ENCODE measurements at places on chromosomes 16 and 17.

GRCh38 chr16:55280587-55280986, 43.4 kb upstream of the IRX6 start:
- no peak overlapping the region for H3K27ac ChIP-seq
- H3K4me3 ChIP-seq: no peak overlapping the region
- no peak for DNase-seq
- no peaks in the 10 kb centered on the region for H3K27me3 ChIP-seq
- H3K36me3 ChIP-seq: no peaks in the 10 kb centered on the region

DNA sequence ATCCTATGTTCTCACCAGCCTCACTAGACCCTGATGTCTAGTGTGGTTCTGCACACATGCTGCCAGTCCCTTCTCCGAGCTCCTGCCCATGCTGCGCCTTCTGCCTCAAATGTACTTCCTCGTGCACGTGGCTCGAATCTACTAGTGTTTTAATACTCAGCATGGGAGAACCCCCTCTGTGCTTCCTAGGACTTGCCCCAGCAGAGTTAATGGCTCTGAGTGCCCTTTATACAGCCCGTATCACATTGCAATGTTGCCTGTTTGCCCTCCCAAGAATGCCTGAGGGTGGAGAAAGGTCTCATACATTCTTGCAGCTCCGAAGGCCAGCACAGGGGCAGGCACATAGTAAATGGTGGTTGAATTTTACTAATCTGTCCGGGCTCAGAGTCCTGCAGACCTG, 190.8 kb upstream of the NLRP1 start:
- no peaks in the 10 kb centered on the region for H3K36me3 ChIP-seq
- peaks cover 11% of the 10 kb centered on the region for H3K27me3 ChIP-seq
- no peak overlapping the region for H3K27ac ChIP-seq
- peaks cover 3% of the 10 kb centered on the region for H3K4me1 ChIP-seq
- H3K4me3 ChIP-seq: no peak overlapping the region
- no peak for DNase-seq

GRCh38 chr16:35628976-35629375, 2169.6 kb downstream of the TP53TG3F start:
- no peaks in the 10 kb centered on the region for H3K36me3 ChIP-seq
- no peak overlapping the region for H3K27ac ChIP-seq

- no peak overlapping the region for H3K4me3 ChIP-seq
- no peak for DNase-seq
- H3K4me1 ChIP-seq: peaks cover 28% of the 10 kb centered on the region
- H3K36me3 ChIP-seq: 0 out of 2 replicates have a peak, but pooled peaks cover 2% of the 10 kb centered on the region
- H3K27ac ChIP-seq: no peak overlapping the region
Measured at GRCh38 chr17:72406498-72406897, 285.7 kb downstream of the SOX9 start.

DNA sequence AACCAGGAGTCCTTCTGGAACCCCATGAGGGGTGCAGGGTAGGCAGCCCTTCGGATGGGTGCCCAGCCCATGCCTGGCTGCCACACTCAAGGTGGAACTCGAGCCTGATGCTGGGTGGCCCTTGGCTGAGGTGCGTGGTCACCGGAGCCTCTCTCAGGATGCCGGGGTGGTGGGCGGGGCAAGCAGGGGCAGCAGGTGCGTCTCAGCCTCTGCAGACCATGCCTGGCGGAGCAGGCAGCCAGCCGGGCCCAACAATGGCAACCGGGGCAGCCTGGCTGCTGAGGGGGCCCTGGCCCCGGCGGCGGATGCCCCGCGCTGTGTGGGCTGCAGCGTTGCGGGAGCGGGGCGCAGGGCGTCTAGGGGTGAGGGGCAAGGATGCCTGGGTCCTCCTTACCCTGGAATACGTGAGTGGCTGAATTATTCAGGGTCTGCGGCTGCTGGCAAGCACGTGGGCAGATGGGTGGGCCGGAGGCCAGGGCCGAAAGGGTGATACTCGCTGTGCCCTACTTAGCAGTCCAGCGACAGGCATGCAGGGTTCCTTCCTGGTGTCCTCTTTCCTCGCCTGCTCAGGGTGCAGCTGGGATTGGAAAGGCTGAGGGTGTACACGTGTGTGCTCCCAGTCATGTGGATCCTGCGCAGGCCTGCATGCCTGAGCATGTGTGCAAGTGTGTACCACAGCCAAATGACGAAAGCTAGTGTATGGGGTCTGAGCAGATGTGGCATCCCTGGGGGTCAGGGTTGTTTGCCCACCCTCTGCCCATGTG, 14.6 kb downstream of the MYO15A start:
- H3K27me3 ChIP-seq: peaks cover 5% of the 10 kb centered on the region
- no peak for DNase-seq
- H3K4me1 ChIP-seq: peaks cover 6% of the 10 kb centered on the region
- no peak overlapping the region for H3K27ac ChIP-seq

- H3K27me3 ChIP-seq: no peaks in the 10 kb centered on the region
- no peaks in the 10 kb centered on the region for H3K36me3 ChIP-seq
- peak overlapping the region; percentile 7 for H3K4me3 ChIP-seq
- peaks cover 18% of the 10 kb centered on the region for H3K4me1 ChIP-seq
- H3K27ac ChIP-seq: peak overlapping the region; percentile 82
Measured at GRCh38 chr17:61250335-61250890, 149.2 kb upstream of the TBX2 start.

- H3K4me3 ChIP-seq: no peak overlapping the region
- no peaks in the 10 kb centered on the region for H3K36me3 ChIP-seq
- DNase-seq: no peak
- no peaks in the 10 kb centered on the region for H3K27me3 ChIP-seq
- H3K4me1 ChIP-seq: peaks cover 11% of the 10 kb centered on the region
Measured at GRCh38 chr17:69717214-69717613, 302.7 kb downstream of the MAP2K6 start.

GRCh38 chr17:77379065-77379428, 238.3 kb downstream of the SEC14L1 start:
- H3K4me3 ChIP-seq: no peak overlapping the region
- H3K4me1 ChIP-seq: peaks cover 70% of the 10 kb centered on the region
- H3K27me3 ChIP-seq: no peaks in the 10 kb centered on the region
- peaks cover 10% of the 10 kb centered on the region for H3K36me3 ChIP-seq
- DNase-seq: no peak

GRCh38 chr17:75874323-75875181, 3.8 kb downstream of the TRIM47 start:
- no peak for DNase-seq
- no peak overlapping the region for H3K27ac ChIP-seq
- no peak overlapping the region for H3K4me3 ChIP-seq
- peaks cover 35% of the 10 kb centered on the region for H3K4me1 ChIP-seq
- H3K36me3 ChIP-seq: peaks cover 6% of the 10 kb centered on the region

- H3K27me3 ChIP-seq: no peaks in the 10 kb centered on the region
- peaks cover 38% of the 10 kb centered on the region for H3K4me1 ChIP-seq
- H3K27ac ChIP-seq: peak overlapping the region; percentile 91
- peak overlapping the region; percentile 98 for H3K4me3 ChIP-seq
- peak; percentile 76 for DNase-seq
Measured at GRCh38 chr17:4949321-4950074, 1.2 kb upstream of the PFN1 start.

DNA sequence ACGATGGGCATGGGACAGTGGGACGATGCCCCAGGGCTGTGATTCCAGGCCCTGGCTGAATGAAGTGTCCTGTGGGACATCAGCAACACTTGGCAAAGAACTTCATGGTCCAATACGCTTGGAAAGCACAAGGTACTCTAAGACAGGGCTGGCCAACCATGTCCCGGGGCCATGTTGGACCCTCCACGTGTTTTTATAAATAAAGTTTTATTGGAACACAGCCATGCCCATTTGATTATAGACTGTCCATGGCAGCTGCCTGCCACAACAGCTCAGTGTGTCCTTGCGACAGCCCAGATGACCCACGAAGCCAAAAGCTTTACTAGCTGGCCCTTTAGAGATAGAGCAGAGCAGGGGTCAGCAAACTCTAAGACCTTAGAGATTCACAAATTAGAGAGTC, 282.1 kb downstream of the C16orf95 start:
- no peak for DNase-seq
- no peaks in the 10 kb centered on the region for H3K4me1 ChIP-seq
- peaks cover 37% of the 10 kb centered on the region for H3K27me3 ChIP-seq
- no peak overlapping the region for H3K4me3 ChIP-seq
- H3K36me3 ChIP-seq: no peaks in the 10 kb centered on the region
- H3K27ac ChIP-seq: no peak overlapping the region

DNA sequence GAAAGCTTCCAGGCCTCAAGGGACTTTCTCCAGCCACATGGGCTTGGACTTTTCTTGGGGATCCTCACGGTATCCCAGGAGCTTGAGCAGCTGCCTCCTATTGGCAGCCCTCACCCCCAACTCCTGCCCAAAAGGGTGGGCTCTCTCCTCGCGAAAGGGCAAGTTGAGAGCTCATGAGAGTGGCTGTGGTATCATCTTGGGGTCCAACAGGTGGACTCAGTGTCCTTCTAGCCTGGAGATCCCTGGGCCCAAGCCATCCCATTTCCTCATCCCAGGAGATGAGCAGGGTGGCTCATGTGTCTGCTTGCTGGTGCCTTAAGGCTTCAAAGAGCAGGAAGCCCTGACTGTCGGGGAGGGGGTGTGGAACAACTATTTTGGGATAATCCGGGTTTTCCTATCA, 17.7 kb downstream of the TBX4 start:
- H3K27me3 ChIP-seq: peaks cover 9% of the 10 kb centered on the region
- no peak overlapping the region for H3K27ac ChIP-seq
- no peaks in the 10 kb centered on the region for H3K36me3 ChIP-seq
- peaks cover 18% of the 10 kb centered on the region for H3K4me1 ChIP-seq
- no peak for DNase-seq
- H3K4me3 ChIP-seq: no peak overlapping the region

GRCh38 chr17:72359274-72359673, 238.5 kb downstream of the SOX9 start:
- no peaks in the 10 kb centered on the region for H3K36me3 ChIP-seq
- no peak for DNase-seq
- H3K4me3 ChIP-seq: no peak overlapping the region
- no peak overlapping the region for H3K27ac ChIP-seq
- H3K27me3 ChIP-seq: no peaks in the 10 kb centered on the region

GRCh38 chr17:3885271-3885670, 7.6 kb downstream of the CAMKK1 start:
- no peak for DNase-seq
- no peak overlapping the region for H3K27ac ChIP-seq
- no peaks in the 10 kb centered on the region for H3K27me3 ChIP-seq
- no peak overlapping the region for H3K4me3 ChIP-seq

DNA sequence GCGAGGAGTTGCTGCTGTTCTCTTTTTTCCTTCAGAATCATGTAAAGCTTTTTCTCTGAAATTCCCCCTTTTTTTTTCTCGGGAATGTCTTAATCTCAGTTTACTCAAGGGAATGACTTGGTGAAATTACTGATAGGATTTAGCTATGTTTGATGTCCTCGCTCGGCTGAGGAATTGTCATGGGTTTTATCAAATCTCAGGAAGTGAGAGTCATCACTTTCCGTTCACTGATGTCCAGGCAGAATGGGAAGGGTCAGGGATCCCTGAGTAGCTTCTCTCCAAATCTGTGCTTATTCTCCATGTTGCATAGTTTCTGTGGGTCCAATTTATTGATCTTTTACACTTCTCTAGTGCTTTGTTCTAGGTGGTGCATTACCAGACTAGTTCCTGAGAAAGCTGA, 6.3 kb downstream of the IGSF6 start:
- no peak overlapping the region for H3K27ac ChIP-seq
- peaks cover 6% of the 10 kb centered on the region for H3K4me1 ChIP-seq
- peaks cover 5% of the 10 kb centered on the region for H3K36me3 ChIP-seq
- H3K4me3 ChIP-seq: no peak overlapping the region
- H3K27me3 ChIP-seq: no peaks in the 10 kb centered on the region

- no peak overlapping the region for H3K27ac ChIP-seq
- H3K27me3 ChIP-seq: no peaks in the 10 kb centered on the region
- H3K4me3 ChIP-seq: no peak overlapping the region
- no peaks in the 10 kb centered on the region for H3K4me1 ChIP-seq
- H3K36me3 ChIP-seq: no peaks in the 10 kb centered on the region
Measured at GRCh38 chr16:25081702-25082101, 29.8 kb upstream of the LCMT1 start.

DNA sequence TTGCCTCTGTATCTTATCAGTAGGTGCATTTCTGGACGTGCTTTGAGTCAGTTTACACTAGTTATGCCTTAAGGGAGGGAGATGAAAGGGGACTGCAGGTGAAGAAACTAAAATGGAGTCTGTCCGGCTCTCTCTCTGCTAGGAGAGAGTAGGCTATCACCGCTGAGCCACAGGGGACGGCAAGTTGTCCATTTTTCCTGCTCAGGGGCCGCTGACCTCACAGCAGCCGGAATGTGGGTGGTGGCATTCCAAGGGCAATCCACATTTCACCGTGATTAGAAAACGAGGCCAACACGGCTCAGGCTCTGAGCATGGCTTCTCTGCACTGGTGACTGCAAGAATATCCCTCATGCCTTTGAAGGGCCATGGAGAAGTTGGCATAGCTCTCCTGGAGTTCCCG, 19.0 kb upstream of the KLHDC4 start:
- no peak overlapping the region for H3K4me3 ChIP-seq
- H3K4me1 ChIP-seq: peaks cover 15% of the 10 kb centered on the region
- peak; percentile 35 for DNase-seq
- H3K36me3 ChIP-seq: no peaks in the 10 kb centered on the region
- no peak overlapping the region for H3K27ac ChIP-seq

DNA sequence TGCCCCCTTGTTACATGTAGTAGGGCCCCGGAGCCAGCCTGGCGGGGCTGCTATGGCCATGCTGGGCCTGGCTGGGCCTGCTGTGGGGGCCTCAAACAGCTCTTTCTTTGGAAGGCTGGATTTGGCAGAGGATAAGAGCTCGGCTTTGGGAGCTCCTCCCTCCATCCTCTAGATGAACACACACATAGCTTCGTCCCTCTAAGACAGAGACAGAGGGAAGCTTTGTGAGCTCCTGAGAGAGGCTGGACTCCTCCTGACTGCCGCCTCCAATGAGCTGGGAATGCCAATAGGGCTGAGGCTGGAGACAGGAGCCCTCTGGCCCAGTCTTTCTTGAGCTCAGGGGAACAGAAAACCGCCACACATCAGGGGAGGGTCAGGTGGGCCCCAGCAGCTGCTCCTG, 37.3 kb upstream of the CDC42EP4 start:
- no peaks in the 10 kb centered on the region for H3K27me3 ChIP-seq
- no peak overlapping the region for H3K27ac ChIP-seq
- H3K4me3 ChIP-seq: no peak overlapping the region
- H3K4me1 ChIP-seq: peaks cover 10% of the 10 kb centered on the region

GRCh38 chr16:84059111-84059510, 16.5 kb upstream of the SLC38A8 start:
- DNase-seq: no peak
- peaks cover 59% of the 10 kb centered on the region for H3K36me3 ChIP-seq
- no peak overlapping the region for H3K4me3 ChIP-seq
- H3K4me1 ChIP-seq: peaks cover 1% of the 10 kb centered on the region

DNA sequence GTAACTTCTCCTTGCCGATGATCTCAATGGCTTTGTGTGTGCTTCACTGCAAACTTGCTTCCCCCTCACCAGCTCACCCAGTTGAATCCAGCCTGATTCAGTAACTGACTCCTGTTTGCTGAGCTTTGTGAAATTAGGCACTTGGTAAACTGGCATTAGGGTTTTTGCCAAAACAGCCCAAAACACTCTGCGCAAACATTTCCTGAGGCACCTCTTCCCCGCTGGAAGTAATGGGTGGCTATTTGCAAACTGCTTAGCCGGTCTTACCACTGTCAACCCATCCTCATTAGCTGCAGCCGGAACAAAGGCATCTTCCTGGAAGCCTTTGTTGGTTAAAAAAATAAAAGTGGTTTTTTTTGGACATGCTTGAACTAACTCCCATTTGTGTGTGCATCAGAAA, 353.2 kb downstream of the MAF start:
- no peaks in the 10 kb centered on the region for H3K27me3 ChIP-seq
- H3K36me3 ChIP-seq: no peaks in the 10 kb centered on the region
- H3K4me3 ChIP-seq: no peak overlapping the region
- no peak overlapping the region for H3K27ac ChIP-seq
